ENCODE measurements at places on chromosomes 1 and 21. TPM values are rescaled to one million over a fixed set of nuclear protein-coding genes. Genes with fewer than 3 reads are reported as not detected.

GRCh38 chr1:94962409-94963265 is 35.7 kb upstream of the CNN3 start:
- DNase-seq = no peak

GRCh38 chr1:180092931-180093650 is 61.6 kb upstream of the QSOX1 start:
- no peak for DNase-seq

LAMC1 gene
- total RNA-seq = 540 TPM

DNA sequence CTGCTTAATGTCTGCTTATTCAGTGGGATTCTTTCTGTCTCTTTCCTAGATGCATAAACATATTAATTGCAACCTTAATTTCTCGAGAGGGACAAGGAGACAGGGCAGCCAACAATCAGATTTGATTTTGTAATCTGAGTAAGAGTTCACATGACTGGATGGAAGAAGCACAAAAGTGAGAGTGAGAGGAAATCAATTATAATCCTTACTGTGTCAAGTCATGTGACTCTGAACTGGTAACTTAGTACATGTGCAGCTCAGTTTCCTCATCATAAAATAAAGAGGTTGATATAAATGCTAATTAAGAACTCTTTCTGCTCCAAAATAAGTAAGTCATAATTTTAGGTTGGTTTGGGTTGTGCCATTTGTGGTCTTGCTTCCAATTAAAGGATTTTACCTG is 439.5 kb downstream of the AMY1C start:
- no peak for DNase-seq

MANEAL gene
- 3.4 TPM for total RNA-seq
